Hematopoietic multipotent progenitor cell treated with erythropoietin and hydrocortisone succinate and interleukin-3 and kit ligand, for 4 days (in vitro differentiated cells): ENCODE measurements at places on chromosomes 6 and 20.

GRCh38 chr6:151147118-151147832 lies 92.5 kb upstream of the AKAP12 start:
- no peak for DNase-seq

GRCh38 chr20:56111961-56112730 lies 106.8 kb upstream of the CBLN4 start:
- DNase-seq, result no peak

- DNase-seq, result no peak
These were observed 14.4 kb upstream of the MLIP start for GRCh38 chr6:54096811-54097210.

- no peak for DNase-seq
These were observed 308.9 kb downstream of the ZNF217 start for GRCh38 chr20:53284696-53285095.

- peak; percentile 13 for DNase-seq
These were observed 579.7 kb upstream of the ARID1B start for GRCh38 chr6:156197513-156197912.

GRCh38 chr6:143276436-143276835 lies 174.1 kb downstream of the ADAT2 start:
- peak; percentile 40 for DNase-seq

DNA sequence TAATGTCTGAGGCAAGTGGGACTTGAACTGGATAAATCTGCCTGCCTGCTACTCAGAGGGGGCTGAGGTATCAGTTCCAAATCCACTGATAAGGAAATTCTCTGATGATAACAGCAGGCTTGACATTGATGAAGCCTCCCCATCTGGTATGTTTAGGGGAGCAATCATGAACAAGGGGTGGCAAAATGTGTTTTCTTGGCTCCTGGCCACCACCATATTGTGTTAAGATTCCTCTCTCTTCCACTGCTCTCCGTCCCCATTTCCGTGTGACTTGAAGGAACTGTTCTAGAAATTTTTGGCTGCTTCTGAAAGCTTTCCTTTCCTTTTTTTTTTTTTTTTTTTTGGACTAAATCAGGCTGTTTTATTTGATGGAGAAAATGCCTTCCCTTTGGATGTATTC lies 335.3 kb upstream of the NRSN1 start:
- no peak for DNase-seq

DNA sequence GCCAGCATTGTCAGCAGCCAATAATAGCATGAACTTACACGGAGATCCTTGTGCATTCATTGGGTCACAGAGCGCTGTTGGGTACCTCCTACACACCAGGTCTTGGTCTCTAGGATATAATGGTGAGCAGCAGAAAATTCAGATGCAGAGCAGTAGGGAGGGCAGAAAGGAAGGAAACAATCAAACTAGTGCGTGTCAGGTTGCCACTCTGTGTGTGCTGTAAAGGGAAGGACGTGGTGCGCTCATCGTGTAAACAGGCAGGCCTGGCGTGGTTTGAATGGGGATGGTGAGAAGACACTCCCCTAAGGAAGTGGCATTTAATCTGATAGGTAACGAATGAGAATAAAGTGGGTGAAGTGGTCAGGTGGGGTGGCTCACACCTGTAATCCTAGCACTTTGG lies 336.4 kb downstream of the CDH26 start:
- DNase-seq, result peak; percentile 10

GRCh38 chr20:19969507-19970255 lies 47.5 kb upstream of the NAA20 start:
- DNase-seq, result no peak

- no peak for DNase-seq
These were observed 31.0 kb downstream of the TIAM2 start for GRCh38 chr6:155026022-155026705.

DNA sequence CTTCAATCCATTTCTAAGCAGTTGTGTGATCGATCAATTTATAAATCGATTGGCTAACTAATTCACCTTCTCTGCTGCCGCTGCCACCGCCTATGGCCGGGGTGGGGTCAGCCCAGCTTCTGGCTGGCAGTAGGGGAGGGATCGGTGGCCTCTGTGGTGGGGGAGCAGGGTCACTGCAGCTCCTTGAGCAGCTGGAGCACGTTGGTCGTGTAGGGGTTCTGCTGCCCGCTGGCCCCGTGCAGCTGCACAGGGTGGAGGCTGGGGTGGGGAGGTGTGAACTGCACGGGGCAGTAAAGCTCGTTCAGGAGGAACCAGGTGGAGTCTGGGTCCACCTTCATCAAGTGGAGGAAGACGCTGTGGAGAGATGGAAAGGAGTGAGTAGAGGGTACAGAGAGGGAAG lies 50.0 kb downstream of the TTI1 start:
- no peak for DNase-seq

DNA sequence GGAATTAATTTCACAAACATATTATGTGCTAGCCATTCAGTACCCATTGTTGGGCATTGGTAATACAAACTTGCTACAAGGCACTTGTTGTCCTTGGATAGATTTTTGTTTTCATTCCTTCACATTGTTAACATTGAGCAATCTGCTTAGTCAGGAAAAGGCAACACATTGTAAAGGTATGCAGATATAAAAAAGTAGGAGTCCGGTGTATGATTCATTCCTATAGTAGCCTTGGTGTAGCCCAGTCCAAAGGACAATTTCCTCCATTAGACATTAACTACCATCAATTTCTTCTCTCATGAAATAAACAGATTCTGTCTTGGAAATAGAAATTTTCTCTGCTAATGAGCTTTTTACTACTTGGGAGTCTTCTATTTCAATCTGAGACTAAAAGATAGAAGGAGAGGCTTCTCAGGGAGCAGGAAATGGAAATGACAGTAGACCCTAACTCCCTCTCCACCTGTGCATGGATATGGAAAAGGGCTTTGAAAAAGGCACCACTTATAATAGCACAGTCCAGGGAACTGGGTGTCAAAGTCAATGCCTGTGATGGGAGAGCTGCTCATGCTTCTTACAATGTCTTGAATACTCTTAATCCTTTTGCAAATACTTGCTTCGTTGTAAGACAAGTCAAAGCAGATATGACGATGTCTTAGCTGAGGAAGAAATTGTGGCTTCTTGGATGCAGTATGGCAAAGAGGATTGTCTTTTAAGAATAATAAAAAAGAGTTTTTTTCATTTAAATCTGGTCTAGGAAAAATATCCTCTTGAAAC lies 369.4 kb upstream of the CITED2 start:
- no peak for DNase-seq

DNA sequence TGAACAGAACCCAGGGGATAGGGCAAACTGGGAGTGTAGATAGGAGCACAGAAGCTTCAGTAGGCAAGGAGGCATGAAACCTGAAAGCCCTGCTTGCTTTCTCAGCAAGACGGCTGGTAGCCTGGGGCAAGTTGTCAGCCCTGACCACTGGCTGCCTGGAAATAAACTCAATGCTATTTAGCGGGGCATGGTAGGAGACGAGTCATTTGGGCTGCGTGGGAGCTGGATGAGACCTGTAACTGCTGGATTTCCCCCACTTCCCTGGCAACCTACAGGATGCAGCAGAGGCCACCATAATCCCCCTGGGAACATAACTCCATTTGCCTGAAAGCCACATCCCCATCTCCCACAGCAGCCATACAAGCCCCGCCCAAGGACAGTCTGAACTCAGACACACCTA lies 332.6 kb upstream of the TBX18 start:
- DNase-seq, result no peak
